Sigmoid colon (tissue), 7 donors: ENCODE measurements at places on chromosomes 6 and 20. TPM values are rescaled to one million over a fixed set of nuclear protein-coding genes. Genes with fewer than 3 reads are reported as not detected.

- no peaks in the 10 kb centered on the region for H3K27me3 ChIP-seq
- H3K27ac ChIP-seq: no peak overlapping the region
- H3K36me3 ChIP-seq: no peaks in the 10 kb centered on the region
- H3K4me3 ChIP-seq: no peak overlapping the region
- no peak for DNase-seq
- no peaks in the 10 kb centered on the region for H3K4me1 ChIP-seq
Measured at GRCh38 chr20:15814360-15814759, 758.9 kb downstream of the KIF16B start.

Gene SLC35D3
- total RNA-seq: 1.1 TPM

DNA sequence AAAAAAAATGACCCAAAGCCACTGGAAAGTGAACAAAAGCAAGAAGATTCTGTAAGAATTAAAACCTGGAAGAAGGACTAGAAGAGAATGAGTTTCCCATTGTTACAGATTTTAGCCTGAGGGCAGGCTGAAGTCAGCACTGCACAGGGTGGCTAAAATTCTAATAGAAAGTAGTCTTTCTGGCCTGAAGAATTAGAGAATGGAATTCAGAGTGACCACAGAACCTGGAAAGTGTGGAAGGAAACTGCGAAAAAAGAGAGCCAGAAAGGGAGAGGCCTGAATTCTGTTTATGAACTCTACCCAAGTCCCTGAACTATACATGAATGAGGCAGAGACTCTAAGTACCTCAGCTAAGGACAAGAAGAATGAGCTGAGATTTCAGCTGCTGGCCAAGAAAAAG, 38.9 kb upstream of the FILIP1 start:
- no peaks in the 10 kb centered on the region for H3K36me3 ChIP-seq
- H3K4me1 ChIP-seq: no peaks in the 10 kb centered on the region
- no peak overlapping the region for H3K27ac ChIP-seq
- no peak overlapping the region for H3K4me3 ChIP-seq
- DNase-seq: no peak
- no peaks in the 10 kb centered on the region for H3K27me3 ChIP-seq

DNA sequence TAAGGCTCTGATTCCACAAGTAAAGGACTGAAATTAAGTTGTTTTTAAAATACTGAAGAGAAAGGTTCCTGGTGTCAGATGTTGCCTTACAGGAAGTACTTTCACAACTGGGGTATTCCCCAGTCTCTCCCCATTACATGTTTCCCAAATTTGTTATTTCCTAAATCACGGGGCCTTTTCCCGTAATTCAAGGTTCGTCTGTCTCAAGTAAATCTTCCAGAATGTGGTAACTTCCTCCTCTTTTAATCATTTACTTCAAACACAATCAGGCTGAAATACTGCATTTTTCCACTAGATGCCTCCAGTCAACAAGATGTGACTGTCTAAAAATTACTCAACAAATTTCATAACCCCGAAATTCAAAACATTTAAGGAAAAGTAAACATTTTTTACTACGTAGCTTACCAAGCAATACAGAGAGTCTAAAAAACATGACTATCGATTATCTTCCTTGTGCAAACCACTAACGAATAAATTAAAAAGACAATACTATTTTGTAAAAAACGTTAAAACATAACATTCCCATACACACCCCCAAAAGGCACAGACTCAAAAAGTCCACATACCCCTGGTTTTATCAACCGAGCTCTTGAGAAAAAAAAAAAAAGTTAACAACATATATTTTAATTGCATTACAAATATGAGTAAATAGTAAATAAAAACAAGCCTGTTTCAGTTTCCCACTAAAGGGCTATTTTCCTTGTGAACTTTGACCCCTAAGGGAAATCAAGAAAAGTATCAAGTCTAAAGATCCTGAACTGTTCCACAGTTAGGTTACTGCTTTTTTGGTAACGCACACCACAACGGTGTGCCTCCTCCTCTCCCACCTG, 1.7 kb downstream of the SOD2 start:
- H3K4me1 ChIP-seq: peaks cover 58% of the 10 kb centered on the region
- H3K4me3 ChIP-seq: peak overlapping the region; percentile 64
- DNase-seq: no peak
- H3K27ac ChIP-seq: peak overlapping the region; percentile 93
- no peaks in the 10 kb centered on the region for H3K27me3 ChIP-seq

DNA sequence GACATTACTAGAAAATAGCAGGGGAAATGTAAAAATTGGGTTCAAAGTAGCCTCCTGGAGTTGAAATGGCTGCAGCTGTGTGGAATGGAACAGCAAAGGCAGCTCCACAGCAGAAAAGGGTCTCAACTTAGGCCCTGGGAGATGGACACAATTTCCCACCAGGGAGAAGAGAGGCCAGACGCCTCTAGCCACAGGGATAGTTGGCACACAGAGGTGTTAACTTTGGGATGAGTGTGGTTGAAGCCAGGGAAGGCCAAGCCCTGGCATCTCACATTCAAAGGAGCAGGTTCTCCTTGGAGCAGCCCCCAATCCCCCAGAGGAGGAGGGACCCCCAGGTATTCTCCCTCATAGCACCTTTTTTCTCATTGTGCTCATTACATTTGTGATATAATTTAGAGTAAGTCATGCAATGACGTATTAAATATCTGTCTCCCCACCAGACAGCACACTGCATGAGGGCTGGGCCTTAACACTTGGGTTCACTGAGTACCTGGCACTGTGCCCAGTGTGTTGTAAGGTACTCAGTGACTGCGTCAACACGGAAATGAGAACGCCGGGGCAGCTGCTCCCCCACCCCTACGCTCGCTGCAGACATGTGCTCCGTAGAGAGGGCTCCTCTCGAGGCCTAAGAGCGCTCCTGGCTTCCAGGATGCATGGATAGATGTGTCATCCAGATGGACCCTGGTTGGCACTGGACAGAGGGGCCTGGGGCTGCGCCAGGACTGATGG, 76.0 kb upstream of the CD93 start:
- H3K27me3 ChIP-seq: peaks cover 4% of the 10 kb centered on the region
- H3K4me3 ChIP-seq: no peak overlapping the region

GRCh38 chr6:157236040-157236725, 87.1 kb downstream of the TMEM242 start:
- H3K36me3 ChIP-seq: no peaks in the 10 kb centered on the region
- no peaks in the 10 kb centered on the region for H3K27me3 ChIP-seq
- peak overlapping the region; percentile 67 for H3K27ac ChIP-seq
- peak overlapping the region; percentile 63 for H3K4me3 ChIP-seq

GRCh38 chr6:75611011-75611701, 9.5 kb downstream of the SENP6 start:
- DNase-seq: no peak
- no peaks in the 10 kb centered on the region for H3K27me3 ChIP-seq
- H3K27ac ChIP-seq: peak overlapping the region; percentile 98

Gene FAM83B
- not detected for total RNA-seq

- H3K36me3 ChIP-seq: no peaks in the 10 kb centered on the region
- no peak overlapping the region for H3K4me3 ChIP-seq
- no peaks in the 10 kb centered on the region for H3K27me3 ChIP-seq
- H3K4me1 ChIP-seq: peaks cover 6% of the 10 kb centered on the region
- H3K27ac ChIP-seq: no peak overlapping the region
- peak; percentile 32 for DNase-seq
Measured at GRCh38 chr20:46575937-46576461, 25.5 kb upstream of the OCSTAMP start.

Gene SUMO4
- 3.4 TPM for total RNA-seq

Gene NINL
- total RNA-seq: 15.7 TPM

DNA sequence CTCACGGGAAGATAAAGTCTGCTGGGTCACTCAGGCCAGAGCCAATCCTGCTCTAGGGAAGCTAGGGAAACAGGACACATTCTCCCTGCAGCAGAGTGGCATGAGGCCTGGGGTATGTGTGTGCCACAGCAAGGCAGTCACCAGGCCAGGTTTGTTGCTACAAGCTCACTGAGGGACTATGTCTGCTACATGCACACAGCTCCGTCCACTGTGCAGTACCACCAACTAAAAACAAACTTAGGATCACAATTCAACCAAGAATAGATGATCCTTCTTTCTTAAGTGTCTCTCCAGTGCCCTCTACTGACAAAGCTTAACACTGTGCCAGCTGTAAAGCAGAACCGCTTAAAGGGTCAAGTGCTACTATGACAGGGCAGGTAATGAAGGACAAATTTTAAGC, 192.5 kb downstream of the PTPRK start:
- no peak for DNase-seq
- peaks cover 7% of the 10 kb centered on the region for H3K4me1 ChIP-seq
- no peaks in the 10 kb centered on the region for H3K27me3 ChIP-seq

Gene DLL1
- total RNA-seq: 8.4 TPM

GRCh38 chr6:100078509-100078908, 84.5 kb upstream of the MCHR2 start:
- no peak for DNase-seq
- no peak overlapping the region for H3K4me3 ChIP-seq

Gene FABP7
- total RNA-seq: not detected

DNA sequence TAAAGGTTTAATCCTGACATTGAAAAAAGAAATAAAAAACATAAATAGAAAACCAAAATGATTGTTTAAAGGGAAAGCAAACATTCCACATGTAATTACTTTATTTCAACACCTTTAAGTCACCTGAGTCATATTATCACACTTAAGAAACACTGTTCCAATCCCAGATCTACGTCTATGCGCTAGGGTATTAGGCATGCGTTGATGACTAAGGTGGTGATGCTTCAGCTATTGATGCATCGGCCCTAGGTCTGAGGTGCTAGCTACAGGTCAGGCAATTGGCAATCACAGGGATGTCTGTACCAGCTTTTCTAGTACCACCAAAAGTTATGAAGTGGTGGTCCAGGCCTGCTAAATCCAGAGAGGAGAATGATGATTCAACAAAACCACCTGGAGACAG, 97.7 kb upstream of the BCLAF1 start:
- DNase-seq: no peak
- no peak overlapping the region for H3K4me3 ChIP-seq
- no peaks in the 10 kb centered on the region for H3K4me1 ChIP-seq
- no peaks in the 10 kb centered on the region for H3K36me3 ChIP-seq
- no peaks in the 10 kb centered on the region for H3K27me3 ChIP-seq

- H3K27me3 ChIP-seq: no peaks in the 10 kb centered on the region
- H3K36me3 ChIP-seq: no peaks in the 10 kb centered on the region
- H3K4me3 ChIP-seq: no peak overlapping the region
- no peak for DNase-seq
- no peaks in the 10 kb centered on the region for H3K4me1 ChIP-seq
- H3K27ac ChIP-seq: no peak overlapping the region
Measured at GRCh38 chr6:45001663-45002062, 326.5 kb upstream of the RUNX2 start.

Gene IL17A
- total RNA-seq: not detected

DNA sequence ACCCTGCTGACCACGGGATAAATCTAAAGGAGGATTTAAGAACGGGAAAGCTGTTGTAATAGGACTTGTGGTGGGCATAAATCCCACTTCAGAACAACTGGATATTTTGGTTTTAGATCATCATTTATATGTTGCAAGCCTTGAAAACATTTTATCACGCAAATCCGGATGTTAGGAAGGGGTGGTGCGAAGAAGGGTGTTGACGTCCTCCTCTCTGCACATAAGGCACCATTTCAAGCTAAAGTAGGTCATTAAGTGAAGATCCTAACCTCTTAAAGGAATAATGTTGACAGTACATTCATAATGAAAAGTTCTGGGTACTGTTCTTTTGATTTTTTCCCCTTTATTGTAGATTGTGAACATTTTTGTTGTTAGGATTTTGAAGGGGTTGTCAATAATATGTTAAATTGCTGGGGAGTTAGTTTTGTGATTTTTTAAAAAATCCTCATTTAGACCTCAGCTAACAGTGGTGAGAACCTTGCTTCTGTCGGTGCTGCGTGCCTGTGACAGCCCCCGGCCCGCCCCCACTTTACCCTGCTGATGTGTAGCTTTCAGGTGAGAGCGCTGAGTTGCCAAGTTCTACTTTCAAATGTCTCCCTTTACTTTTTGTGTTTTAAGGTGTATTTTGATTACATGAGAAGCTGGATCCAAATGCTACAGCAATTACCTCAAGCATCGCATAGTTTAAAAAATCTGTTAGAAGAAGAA, 88.8 kb downstream of the MAP3K4 start:
- no peaks in the 10 kb centered on the region for H3K4me1 ChIP-seq
- no peak overlapping the region for H3K27ac ChIP-seq
- no peaks in the 10 kb centered on the region for H3K27me3 ChIP-seq

DNA sequence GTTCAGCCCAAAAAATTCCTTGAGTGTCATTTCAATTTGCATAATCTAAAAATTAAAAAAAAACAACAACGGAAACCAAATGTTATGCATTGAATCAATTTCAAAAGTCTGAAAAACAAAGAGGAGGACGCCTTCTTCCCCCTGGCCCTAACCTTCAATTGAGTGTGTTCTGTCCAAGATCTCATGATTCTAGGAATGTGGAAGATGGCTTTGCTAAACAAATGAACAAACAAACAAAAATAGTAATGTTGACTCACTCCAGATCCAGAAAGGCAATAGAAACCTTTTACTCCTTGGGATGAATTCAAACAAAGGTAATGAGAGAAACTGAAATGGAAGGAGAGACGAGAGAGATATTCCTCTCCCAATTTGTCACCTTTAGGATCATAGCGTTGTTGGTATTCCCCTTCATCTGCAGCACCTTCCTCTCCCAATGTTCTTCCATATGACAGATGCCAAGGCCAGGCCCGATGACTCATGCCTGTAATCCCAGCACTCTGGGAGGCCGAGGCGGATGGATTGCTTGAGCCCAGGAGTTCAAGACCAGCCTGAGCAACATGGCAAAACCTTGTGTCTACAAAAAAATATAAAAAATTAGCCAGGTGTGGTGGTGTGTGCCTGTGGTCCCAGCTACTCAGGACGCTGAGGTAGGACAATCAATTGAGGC, 109.2 kb upstream of the ADGRF1 start:
- no peaks in the 10 kb centered on the region for H3K36me3 ChIP-seq
- no peak overlapping the region for H3K27ac ChIP-seq
- no peaks in the 10 kb centered on the region for H3K27me3 ChIP-seq
- no peak overlapping the region for H3K4me3 ChIP-seq
- peaks cover 17% of the 10 kb centered on the region for H3K4me1 ChIP-seq

GRCh38 chr20:24745206-24745605, 203.9 kb upstream of the CST7 start:
- H3K36me3 ChIP-seq: no peaks in the 10 kb centered on the region
- no peaks in the 10 kb centered on the region for H3K4me1 ChIP-seq
- no peaks in the 10 kb centered on the region for H3K27me3 ChIP-seq
- no peak overlapping the region for H3K4me3 ChIP-seq

- no peak for DNase-seq
- no peak overlapping the region for H3K27ac ChIP-seq
Measured at GRCh38 chr20:2603816-2604505, 48.5 kb upstream of the NOP56 start.

- no peaks in the 10 kb centered on the region for H3K36me3 ChIP-seq
- H3K27me3 ChIP-seq: no peaks in the 10 kb centered on the region
- DNase-seq: no peak
Measured at GRCh38 chr6:14009431-14009830, 84.7 kb downstream of the RNF182 start.

- DNase-seq: no peak
- H3K27me3 ChIP-seq: no peaks in the 10 kb centered on the region
- H3K27ac ChIP-seq: no peak overlapping the region
- H3K4me3 ChIP-seq: no peak overlapping the region
- no peaks in the 10 kb centered on the region for H3K36me3 ChIP-seq
Measured at GRCh38 chr20:6635034-6635736, 132.3 kb upstream of the BMP2 start.

GRCh38 chr6:22749696-22750095, 180.3 kb downstream of the HDGFL1 start:
- no peaks in the 10 kb centered on the region for H3K36me3 ChIP-seq
- H3K27ac ChIP-seq: no peak overlapping the region

Gene LEMD2
- total RNA-seq: 31.8 TPM

Gene PLEKHG1
- total RNA-seq: 13.2 TPM
